ENCODE measurements at places on chromosomes 1 and 21. TPM values are rescaled to one million over a fixed set of nuclear protein-coding genes. Genes with fewer than 3 reads are reported as not detected.

PLEKHA6 gene
- polyA plus RNA-seq: 55.8 TPM

LBR gene
- 92.6 TPM for polyA plus RNA-seq

MARK1 gene
- polyA plus RNA-seq: 11.5 TPM

NCAM2 gene
- polyA plus RNA-seq: 9.8 TPM

IFNAR2 gene
- polyA plus RNA-seq: 21.8 TPM

SOX13 gene
- 58.2 TPM for polyA plus RNA-seq

GATAD2B gene
- polyA plus RNA-seq: 38.5 TPM

TSPAN1 gene
- polyA plus RNA-seq: 90.5 TPM

AIRE gene
- 0.99 TPM for polyA plus RNA-seq

CD53 gene
- polyA plus RNA-seq: 6.4 TPM

KRTAP13-2 gene
- not detected for polyA plus RNA-seq

PLA2G2F gene
- 0.64 TPM for polyA plus RNA-seq

CR1L gene
- 0.78 TPM for polyA plus RNA-seq

LCK gene
- 5.0 TPM for polyA plus RNA-seq

MATN1 gene
- 0.17 TPM for polyA plus RNA-seq

TDRKH gene
- polyA plus RNA-seq: 8.1 TPM

DMBX1 gene
- not detected for polyA plus RNA-seq

FCRL1 gene
- 0.09 TPM for polyA plus RNA-seq

SERTAD4 gene
- 3.0 TPM for polyA plus RNA-seq

LPAR3 gene
- polyA plus RNA-seq: 1.2 TPM

SYT6 gene
- polyA plus RNA-seq: 1.6 TPM

DDR2 gene
- polyA plus RNA-seq: 19.1 TPM

SLC16A4 gene
- 96.8 TPM for polyA plus RNA-seq
